ENCODE measurements at places on chromosomes 3 and 15. TPM values are rescaled to one million over a fixed set of nuclear protein-coding genes. Genes with fewer than 3 reads are reported as not detected.

Gene ALPK3
- 6.2 TPM for total RNA-seq

Gene BCL2A1
- 9.7 TPM for total RNA-seq

- no peak for DNase-seq
- no peak overlapping the region for H3K4me3 ChIP-seq
- no peak overlapping the region for H3K27ac ChIP-seq
- no peaks in the 10 kb centered on the region for H3K4me1 ChIP-seq
- H3K27me3 ChIP-seq: no peaks in the 10 kb centered on the region
These were observed 338.5 kb upstream of the THBS1 start for GRCh38 chr15:39242345-39242744.

DNA sequence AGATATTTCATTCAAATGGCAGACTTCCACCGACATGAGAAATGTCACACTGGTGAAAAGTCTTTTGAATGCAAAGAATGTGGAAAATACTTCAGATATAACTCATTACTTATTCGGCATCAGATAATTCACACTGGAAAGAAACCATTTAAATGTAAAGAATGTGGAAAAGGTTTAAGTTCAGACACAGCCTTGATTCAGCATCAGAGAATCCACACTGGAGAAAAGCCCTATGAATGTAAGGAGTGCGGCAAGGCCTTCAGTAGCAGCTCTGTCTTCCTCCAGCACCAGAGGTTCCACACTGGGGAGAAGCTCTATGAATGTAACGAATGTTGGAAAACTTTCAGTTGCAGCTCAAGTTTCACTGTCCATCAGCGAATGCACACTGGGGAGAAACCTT is 8.6 kb upstream of the ZNF621 start:
- no peak overlapping the region for H3K4me3 ChIP-seq
- H3K36me3 ChIP-seq: peaks cover 31% of the 10 kb centered on the region
- no peak for DNase-seq
- no peaks in the 10 kb centered on the region for H3K4me1 ChIP-seq
- H3K27ac ChIP-seq: no peak overlapping the region
- no peaks in the 10 kb centered on the region for H3K27me3 ChIP-seq

- no peak for DNase-seq
- H3K4me3 ChIP-seq: no peak overlapping the region
- no peaks in the 10 kb centered on the region for H3K4me1 ChIP-seq
- H3K27me3 ChIP-seq: no peaks in the 10 kb centered on the region
- H3K36me3 ChIP-seq: no peaks in the 10 kb centered on the region
These were observed 10.4 kb downstream of the HERC1 start for GRCh38 chr15:63823253-63823844.

GRCh38 chr3:38548154-38548931 is 52.2 kb downstream of the EXOG start:
- no peaks in the 10 kb centered on the region for H3K4me1 ChIP-seq
- no peak overlapping the region for H3K4me3 ChIP-seq
- no peak for DNase-seq
- H3K27me3 ChIP-seq: no peaks in the 10 kb centered on the region
- no peak overlapping the region for H3K27ac ChIP-seq
- peaks cover 6% of the 10 kb centered on the region for H3K36me3 ChIP-seq

DNA sequence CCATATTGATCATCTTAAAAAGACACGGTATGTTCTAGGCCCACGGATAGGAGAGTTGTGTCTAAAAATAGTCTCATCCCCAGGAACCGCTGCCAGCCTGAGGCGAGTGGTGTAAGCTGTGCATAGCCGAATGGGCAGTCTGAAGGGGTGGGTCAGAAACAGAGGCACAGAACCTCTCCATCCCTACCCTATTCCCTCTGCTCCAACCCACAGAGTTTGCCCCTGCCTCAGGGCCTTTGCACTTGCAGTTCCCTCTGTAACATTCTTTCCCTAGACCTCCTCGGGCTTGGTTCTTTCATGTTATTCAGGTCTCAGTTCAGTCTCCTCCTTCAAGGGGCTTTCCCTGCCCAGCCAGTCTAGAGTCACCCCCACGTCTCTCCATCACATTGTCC is 4.8 kb downstream of the SCN5A start:
- H3K27ac ChIP-seq: no peak overlapping the region
- peaks cover 27% of the 10 kb centered on the region for H3K27me3 ChIP-seq
- peaks cover 19% of the 10 kb centered on the region for H3K4me1 ChIP-seq
- no peak for DNase-seq
- H3K36me3 ChIP-seq: no peaks in the 10 kb centered on the region

DNA sequence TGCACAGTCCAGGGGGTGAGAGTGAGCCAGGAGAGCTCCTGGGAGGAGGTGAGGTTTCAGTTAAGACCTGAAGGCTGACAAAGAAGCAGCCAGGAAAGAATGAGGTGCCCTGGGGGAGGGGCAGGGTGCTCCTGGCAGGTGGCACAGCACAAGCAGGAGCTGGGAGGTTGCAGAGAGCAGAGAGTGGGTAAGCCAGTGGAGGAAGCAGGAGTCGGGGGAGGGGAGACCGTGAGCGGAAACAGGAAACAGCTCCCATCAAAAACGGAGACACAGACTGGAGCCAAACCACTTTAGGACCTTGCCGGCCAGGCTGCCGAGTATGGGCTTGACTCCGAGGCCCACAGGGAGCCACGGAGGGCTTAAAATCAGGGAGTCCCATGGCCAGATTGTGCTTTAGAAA is 12.1 kb upstream of the FBLN2 start:
- H3K36me3 ChIP-seq: no peaks in the 10 kb centered on the region
- DNase-seq: no peak
- H3K27ac ChIP-seq: no peak overlapping the region
